ENCODE measurements at places on chromosomes 12 and 14.

GRCh38 chr12:51195841-51196240 is 22.0 kb downstream of the POU6F1 start:
- no peak for DNase-seq

GRCh38 chr12:64720884-64721283 is 38.3 kb downstream of the GNS start:
- no peak for DNase-seq

DNA sequence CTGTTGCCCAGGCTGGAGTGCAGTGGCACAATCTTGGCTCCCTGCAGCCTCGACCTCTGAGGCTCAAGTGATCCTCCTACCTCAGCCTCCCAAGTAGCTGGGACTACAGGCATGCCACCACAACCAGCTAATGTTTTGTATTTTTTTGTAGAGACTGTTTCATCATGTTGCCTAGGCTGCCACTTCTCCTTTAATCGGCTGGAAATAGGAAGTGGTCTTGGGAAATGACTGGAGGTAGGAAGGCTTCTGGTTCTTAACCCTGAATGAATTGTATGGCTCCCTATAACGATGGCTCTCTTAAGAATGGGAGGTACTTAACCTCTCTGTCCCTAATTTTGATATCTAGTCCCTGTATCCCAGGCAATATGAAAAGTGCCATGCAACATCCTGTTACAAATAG is 113.9 kb upstream of the USP15 start:
- no peak for DNase-seq

DNA sequence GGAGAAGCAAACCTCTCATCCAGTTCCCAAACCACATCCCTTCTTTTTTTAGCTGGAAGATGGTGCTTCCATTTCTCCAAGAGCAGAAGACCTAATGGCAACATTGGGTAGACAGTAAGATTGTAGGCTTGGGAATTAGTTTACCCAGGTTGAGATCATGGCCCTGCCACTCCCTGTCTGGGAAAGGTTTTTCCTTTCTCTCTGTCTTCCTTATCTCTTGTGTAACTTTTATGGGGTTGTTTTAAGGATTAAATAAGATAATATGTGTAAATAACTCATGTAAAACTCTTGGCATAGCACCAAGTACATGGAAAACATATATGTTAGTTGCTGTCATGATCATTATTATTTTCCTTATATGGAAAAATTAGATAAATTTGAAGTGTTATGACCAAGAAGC is 23.2 kb upstream of the PSMA6 start:
- no peak for DNase-seq

DNA sequence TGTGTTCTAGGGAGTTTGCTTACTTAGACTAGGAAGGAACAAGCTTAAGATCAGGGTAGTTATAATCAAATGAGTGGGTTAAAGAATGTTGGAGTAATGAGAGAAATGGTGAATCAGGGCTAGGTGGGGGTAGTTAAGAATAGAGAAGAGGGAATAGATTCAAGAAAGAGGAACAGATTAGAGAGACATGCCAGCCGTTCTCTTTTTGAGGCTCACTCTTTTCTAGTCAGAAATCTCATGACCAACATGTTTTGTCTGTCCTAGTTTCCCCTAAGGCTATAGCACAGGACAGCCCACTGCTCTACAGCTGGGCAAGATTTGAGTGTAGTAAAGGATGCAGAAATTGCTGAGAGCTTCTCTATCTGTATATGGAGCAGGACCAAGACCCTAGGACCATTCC is 258.4 kb downstream of the AKAP6 start:
- no peak for DNase-seq

- DNase-seq: no peak
Measured at GRCh38 chr12:56676851-56677580, 11.1 kb downstream of the PTGES3 start.

DNA sequence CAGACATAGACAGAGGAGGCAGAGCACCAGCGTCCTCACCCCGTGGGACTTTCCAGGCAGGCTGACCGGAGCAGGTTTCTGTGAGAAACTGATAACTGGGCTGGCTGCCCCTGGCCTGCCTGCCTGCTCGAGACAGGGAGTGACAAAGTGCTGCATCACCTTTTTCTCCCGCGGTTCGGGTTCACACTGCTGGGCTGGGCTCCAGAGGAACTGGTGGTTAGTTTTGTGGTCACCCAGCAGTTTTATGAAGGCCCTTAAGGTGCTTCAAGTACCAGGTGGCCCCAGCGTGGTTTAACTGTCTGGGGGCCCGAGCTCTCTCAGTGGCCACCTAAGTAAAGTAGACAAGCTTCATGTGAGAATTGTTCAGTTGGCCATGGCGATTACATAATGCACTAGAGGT is 1073.6 kb downstream of the BCL11B start:
- no peak for DNase-seq

GRCh38 chr12:92466391-92467305 is 236.1 kb upstream of the PLEKHG7 start:
- DNase-seq: peak; percentile 49

DNA sequence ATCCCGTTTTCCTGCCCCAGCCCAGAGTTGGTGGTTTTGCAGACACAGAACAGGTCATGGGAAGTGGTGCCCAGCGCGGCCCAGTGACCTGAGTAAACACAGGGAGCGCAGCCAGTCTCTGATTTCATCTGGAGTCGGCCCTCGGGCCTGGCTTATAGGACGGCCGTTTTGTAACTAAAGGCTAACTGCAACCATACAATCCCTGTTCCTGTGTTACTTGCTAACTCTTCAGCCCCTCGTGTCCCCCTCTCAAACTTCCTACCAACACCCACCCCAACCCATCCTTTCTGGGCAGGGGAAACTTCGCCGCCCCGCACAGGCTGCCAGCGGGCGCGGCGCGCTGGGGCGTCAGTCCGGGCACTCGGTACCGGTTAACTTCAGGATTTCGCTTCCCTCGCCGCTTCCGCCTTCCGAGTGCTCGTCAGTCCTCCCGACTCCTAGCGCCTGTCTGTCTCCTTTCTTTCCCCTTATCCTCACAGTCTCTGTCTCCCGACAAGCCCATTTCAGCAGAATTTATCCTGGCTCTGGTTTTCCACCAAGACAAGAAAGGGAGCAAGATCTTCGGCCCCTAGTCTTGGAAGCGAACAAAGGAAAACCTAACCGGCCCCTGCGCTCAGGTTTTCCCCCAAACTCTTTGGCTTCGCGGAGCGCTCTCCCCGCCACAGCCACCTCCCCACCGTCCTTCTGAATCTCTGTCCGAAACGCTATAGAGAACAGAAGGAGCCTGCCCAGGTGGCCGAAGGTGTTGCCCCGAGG is 2.0 kb downstream of the SIX1 start:
- DNase-seq: no peak

DNA sequence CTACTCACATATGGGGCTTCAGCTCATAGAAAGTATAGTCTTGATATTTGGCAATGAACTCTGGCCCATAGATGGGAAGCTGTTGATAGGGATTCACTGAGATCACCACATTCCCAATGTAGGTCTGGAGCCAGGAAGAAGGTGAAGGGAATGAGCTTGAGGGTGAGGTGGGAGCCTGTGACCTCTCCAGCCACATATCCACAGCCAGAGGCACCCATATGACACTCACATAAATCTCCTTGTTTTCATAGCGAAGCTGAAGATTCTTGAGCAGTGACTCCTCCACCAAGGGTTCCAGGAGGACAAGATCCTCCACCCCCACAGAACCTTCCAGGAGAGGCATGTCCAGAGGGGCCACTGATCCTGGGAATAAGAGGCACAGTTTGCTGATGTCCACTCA is 1.9 kb downstream of the MYO1A start:
- DNase-seq: no peak

DNA sequence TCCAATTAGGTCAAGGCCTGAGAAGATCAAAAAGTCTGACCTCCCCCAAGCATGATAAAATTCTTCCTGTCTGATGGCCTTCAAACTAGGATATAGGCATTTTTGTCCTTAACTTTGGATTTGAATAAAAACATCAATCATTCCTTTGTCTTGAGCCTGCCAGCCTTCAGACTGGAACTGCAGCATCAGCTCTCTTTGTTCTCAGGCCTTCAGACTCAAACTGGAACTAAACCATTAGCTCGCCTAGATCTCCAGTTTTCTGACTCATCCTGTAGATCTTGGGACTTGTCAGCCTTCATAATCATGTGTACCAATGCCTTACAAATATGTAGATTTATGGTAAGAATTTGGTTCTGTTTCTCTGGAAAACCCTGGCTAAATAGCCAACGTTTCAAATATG is 721.7 kb downstream of the GALC start:
- no peak for DNase-seq

DNA sequence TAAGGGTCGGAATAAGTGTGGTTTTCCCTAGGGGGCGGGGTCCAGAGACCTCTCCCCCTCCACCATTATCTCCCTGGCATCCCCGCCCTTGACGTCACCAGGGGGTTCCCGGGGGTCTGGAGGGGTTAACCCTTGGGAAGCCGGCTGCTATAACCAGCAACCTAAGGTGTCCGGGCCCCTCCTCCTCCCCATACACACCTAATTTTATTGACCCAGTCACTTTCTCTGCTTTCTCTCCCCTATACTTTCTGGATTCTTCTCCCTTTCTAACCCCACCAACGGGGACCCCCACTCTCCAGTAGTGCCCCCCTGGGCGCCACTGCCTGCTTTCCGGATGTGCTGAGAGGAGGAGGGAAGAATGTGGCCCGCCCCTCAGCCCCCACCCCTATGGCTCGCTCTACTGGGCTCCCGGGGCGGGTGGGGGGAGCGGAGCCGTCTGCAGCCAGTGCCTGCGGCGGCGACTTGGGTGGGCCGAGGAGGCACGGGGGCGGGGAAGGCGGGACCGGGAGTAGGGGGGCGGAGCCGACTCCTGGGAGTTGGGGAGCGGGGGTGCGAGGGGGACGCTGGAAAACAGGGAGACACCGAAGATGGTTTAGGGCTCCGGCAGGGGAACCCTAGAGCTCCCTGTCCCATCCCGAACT is 1.8 kb downstream of the GLI1 start:
- no peak for DNase-seq

DNA sequence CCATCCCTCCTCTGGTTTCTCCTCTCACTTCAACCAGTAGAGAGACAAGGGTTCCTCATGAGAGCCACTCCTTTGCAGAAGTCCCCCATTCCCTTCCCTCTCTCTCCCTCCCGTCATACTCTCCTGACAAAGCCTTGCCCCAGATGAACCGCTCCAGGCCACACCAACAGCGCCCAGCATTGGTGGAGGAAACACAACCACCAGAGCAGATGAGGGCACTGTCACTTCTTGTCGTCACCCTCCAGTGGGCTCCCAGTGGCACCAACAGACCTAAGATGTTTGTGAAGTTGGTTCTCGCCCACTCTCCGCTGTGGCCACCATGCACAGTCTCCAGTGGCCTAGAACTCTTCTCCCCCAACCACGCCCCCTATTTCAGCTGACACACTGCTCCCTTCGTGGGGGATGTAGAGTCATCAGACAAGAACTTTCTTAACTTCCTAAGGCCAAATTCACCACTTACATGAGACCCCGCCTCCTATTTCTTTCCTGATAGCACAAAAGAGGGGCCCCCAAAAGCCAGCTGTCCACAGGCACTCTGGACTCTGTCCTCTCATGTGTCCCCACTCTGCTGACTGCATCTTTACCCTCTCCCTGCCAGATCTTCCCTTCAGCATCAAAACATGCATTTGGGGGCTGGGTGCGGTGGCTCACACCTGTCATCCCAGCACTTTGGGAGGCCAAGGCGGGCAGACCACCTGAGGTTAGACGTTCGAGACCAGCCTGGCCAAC is 29.2 kb upstream of the PLEKHG6 start:
- DNase-seq: no peak

DNA sequence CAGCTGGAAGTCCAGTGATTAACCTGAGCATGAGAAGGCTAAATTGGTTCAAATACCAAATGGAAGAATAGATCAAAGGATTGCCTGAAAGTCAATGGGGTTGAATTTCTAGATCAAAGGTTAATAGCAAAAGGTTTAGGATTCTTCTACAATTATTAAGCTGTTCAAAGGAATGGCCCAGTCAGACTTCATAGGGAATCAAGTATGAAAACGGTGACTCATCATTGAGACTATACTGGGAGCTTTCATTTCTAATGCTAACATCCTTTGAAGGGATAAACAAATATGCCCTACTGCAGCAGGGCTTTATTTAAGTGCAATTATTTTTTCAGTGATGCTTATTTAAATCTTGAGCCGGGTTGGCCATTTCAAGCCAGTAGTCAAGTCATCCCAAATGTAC is 152.8 kb downstream of the RIMBP2 start:
- no peak for DNase-seq

GRCh38 chr14:42719391-42719790 is 1112.7 kb downstream of the LRFN5 start:
- no peak for DNase-seq

GRCh38 chr14:65192686-65193085 is 90.4 kb upstream of the MAX start:
- no peak for DNase-seq

GRCh38 chr12:80717856-80718255 is 1.1 kb downstream of the MYF5 start:
- no peak for DNase-seq

GRCh38 chr14:93759719-93760307 is 28.5 kb downstream of the PRIMA1 start:
- DNase-seq: peak; percentile 12

DNA sequence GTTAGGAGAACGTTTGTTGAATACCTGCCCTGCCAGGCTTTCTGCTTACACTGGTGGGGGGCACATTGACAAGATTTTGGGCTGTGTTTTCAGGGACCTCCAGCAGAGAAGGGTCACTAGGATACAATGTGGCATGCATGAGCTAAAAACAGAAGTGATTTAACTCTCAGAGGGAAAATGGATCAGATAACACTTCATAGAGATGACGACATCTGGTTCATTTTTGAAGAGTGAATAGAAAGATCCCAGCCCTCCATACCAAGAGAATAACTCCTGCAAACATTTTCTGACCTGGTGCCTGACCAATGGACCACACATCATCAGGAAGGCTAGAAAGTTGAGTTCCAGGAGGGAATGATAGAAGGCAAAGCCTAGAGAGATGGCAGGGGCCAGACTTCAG is 33.7 kb downstream of the CKB start:
- DNase-seq: no peak

- no peak for DNase-seq
Measured at GRCh38 chr12:49037111-49037946, 18.8 kb upstream of the PRKAG1 start.

DNA sequence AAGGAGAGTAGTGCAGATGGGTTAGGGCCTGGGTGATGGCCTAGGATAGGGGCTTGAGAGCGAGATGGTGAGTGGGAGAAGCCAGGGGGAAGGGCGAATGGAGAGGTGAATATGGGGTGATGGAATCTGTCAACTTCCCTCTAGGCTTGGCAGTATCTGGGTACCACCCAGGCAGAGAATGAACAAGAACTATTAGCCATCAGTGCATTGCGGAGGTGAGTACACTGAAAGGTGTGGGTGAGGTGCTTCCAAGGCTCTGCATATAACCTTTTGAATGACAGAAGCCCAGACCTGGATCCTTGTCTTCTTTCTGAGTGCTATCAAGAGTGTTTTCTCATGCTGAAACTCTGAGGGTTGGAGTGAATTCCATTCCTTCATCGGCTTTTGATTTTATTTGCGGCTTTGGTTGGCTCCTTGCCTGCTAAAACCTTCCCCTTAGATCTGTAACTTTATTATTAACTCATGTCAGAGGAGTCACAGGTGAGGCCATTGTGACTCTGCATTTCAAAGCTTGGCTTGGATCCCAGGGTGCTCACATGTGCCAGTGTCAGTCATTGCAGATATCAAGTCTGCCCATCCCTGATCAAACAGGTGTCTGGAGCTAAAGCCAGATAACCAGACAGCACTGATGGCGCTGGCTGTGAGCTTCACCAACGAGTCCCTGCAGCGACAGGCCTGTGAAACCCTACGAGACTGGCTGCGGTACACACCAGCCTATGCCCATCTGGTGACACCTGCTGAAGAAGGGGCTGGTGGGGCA is 18.6 kb downstream of the PEX5 start:
- no peak for DNase-seq

- DNase-seq: no peak
Measured at GRCh38 chr12:94092516-94093241, 55.7 kb upstream of the PLXNC1 start.

GRCh38 chr14:61381553-61381952 is 60.2 kb downstream of the PRKCH start:
- DNase-seq: no peak

Measured in hippocampal formation (tissue), 2 donors.